ENCODE measurements at places on chromosomes 7 and 10. TPM values are rescaled to one million over a fixed set of nuclear protein-coding genes. Genes with fewer than 3 reads are reported as not detected.

DNA sequence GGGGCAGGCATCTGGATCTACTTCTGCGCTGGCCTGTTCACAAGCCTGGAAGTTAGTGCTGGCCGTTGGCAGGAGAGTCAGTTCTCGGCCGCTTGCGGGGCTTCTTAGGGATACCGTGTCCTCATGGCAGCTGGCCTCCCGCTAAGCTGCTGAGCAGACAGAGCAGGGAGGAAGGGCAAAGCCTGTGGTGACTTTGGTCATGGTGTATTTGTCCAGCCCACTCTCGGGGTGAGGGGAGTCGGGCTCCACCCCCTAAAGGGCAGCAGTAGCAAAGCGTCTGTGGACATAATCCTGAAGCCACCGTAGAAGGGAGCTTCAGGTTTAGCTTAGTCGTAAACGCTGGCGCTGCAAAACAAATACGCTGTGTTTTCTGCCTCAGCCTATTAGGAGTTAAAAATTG lies 12.2 kb downstream of the UBE3C start:
- no peak for DNase-seq

The CDHR1 gene
- total RNA-seq: 0.27 TPM

DNA sequence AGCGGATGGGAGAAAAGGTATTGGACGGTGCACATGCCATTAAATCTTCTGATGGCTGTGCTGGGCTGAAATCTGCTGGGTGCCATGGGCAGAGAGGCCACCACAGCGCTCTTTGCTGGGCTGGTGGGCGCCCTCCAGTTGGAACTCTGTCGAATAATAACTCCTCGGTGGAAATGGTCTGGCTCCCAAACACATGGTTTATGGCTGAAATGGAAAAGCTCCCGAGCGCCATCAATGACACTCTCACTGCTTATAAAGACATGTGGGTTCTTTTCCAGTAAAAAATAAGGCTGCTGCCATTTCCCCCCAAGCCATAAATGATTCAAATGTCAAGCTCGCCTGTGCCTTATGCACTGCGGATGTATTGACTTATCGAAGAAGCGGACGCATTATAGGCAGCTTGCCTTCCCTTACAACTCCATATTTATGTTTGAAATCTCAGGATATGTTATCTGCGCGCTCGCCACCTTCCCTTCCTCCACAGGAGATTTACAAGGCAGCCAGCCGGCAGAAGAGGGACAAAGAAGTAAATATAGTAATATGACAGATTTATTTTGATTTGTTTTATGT lies 239.0 kb upstream of the MKI67 start:
- no peak for DNase-seq

- no peak for DNase-seq
Observed at GRCh38 chr7:134712196-134712595, 65.5 kb downstream of the BPGM start.

The PTN gene
- total RNA-seq: 31.0 TPM

- peak; percentile 59 for DNase-seq
Observed at GRCh38 chr10:131736321-131736980, 164.4 kb upstream of the PPP2R2D start.

- no peak for DNase-seq
Observed at GRCh38 chr7:2621948-2622640, 9.7 kb upstream of the TTYH3 start.

GRCh38 chr10:78969719-78970118 lies 99.0 kb upstream of the ZMIZ1 start:
- no peak for DNase-seq

The FGFR2 gene
- total RNA-seq: 71.5 TPM

The EPDR1 gene
- 12.2 TPM for total RNA-seq

The PAX4 gene
- total RNA-seq: not detected

DNA sequence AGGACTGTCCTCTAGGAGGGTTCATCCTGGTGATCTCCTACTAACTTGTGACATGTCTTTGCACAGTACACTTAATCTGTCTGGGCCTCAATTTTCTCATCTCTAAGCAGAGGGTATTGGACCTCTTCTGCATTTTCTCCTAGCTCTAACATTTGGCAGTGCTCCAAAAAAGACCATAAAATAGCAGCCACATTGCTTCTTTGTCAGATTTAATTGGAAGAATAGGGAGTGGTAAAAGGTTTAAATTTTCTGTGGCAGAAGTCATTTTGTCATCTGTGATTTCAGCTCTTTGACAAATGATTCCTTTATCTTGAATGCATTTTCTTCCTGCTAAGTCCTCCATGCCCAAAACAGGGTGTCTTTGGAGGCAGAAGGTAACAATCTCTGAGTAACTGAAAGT lies 289.9 kb upstream of the LRGUK start:
- DNase-seq: no peak

- DNase-seq: no peak
Observed at GRCh38 chr7:44172352-44172751, 16.9 kb downstream of the GCK start.

The TMEM184A gene
- 0.28 TPM for total RNA-seq

The GIMAP5 gene
- total RNA-seq: 19.3 TPM

DNA sequence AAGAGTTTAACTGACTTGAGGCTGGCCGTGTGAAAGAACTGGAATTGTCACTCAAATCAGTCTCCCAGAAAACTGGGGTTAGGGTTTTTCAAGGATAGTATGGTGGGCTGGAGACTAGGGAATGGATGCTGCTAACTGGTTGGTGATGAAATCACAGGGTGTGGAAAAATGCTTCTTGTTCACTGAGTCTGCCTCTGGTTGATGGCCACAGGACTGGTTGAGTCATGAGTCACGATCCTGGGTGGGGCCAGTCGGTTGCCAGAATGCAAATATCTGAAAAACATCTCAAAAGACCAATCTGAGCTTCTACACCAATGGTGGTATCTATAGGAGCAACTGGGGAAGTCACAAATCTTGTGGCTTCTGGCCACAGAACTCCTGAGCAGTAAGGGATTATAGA lies 16.3 kb upstream of the BAMBI start:
- DNase-seq: no peak

DNA sequence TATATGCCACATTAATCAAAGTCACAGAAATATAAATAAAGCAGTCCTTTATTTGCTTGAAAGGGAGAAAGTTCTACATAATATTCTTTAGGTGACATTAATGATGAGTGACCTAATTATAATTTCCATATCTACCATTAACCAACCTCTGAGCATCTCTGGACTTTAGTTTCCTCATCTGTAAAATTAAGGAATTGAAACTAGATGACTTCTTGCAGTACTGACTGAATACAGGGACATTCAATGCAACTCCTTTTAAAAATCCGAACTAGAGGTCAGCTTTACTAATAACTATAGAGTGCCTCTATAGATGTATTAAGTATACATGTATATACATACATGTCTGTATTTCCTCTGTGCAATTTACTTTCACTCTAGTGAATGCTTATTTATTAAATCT lies 3.9 kb downstream of the FMC1 start:
- DNase-seq: no peak

The NPFFR1 gene
- not detected for total RNA-seq

DNA sequence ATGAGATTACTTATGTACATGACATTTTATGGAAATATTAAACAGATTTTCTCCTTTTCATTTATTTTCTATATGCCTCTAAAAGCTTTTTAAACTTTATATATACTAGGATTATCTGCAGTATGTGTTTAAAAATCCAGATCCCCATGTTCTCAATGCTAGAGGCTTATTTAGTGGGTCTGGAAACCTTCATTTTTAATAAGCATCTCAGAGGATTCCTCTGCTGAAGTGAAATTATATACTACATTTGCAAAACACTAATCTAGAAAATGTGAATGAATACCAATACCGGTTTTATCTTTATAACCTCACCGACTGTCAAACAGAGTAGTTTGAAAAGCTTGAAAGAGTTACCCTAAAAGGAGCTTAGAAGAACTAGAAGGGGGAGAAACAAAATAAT lies 863.8 kb upstream of the ZWINT start:
- no peak for DNase-seq

The ATOH7 gene
- total RNA-seq: not detected

- DNase-seq: no peak
Observed at GRCh38 chr7:39154815-39155214, 177.1 kb downstream of the POU6F2 start.

DNA sequence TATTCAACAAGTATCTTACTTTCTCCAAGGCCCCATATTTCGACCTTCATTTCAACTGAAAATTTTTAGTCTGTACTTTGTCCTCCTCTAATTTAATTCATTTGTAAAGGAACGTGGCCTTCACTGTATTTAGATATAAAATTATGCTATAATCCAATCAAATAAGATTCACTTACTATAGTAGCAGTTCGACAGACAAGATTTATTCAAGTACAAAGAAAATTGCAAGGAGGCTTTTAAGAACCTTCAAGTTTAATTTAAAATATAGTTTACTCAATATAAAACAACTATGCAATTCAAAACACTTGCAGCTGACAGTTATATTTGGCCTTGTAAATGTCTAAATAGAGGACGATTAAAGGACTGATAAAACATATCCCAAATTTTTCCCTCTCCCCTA lies 85.6 kb downstream of the RAPGEF5 start:
- no peak for DNase-seq

The ASB15 gene
- not detected for total RNA-seq

GRCh38 chr7:38123494-38123893 lies 54.6 kb upstream of the STARD3NL start:
- DNase-seq: no peak

The TBX20 gene
- not detected for total RNA-seq

The GTF2IRD1 gene
- 17.1 TPM for total RNA-seq

- DNase-seq: no peak
Observed at GRCh38 chr7:8121243-8121642, 140.7 kb downstream of the ICA1 start.

The SPDYE16 gene
- total RNA-seq: not detected

GRCh38 chr10:49208996-49209395 lies 20.8 kb upstream of the TMEM273 start:
- no peak for DNase-seq

The LIPM gene
- not detected for total RNA-seq
